HCT116 (cell line): ENCODE measurements at places on chromosomes 2 and 18.

DNA sequence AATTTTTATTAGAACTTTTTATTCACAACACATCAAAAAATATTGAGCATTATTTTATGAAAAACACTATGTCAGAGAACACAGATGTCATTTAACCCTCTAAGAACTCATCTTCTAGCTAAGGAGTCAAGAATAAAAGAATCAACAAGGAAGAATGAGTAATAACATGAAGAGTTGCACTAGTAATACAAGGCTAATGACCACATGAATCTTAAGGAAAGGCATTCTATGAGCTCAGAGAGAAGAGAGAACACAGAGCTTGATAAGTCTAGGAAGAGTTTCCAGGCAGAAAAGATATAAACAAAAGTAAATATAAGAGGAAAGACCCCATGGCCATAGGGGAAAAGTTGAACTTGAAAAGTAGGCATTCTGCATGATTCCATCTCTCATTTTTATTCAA, 166.5 kb downstream of the MAIP1 start:
- DNase-seq, result no peak

- DNase-seq, result no peak
These were observed 95.7 kb upstream of the DOCK10 start for GRCh38 chr2:225137971-225138370.

GRCh38 chr18:75586130-75586889, 158.8 kb upstream of the SMIM21 start:
- DNase-seq, result no peak

- DNase-seq, result no peak
These were observed 73.8 kb upstream of the NABP1 start for GRCh38 chr2:191604154-191604553.

GRCh38 chr18:79921984-79922965, 29.2 kb downstream of the SLC66A2 start:
- no peak for DNase-seq

GRCh38 chr2:118084491-118085089, 3.7 kb upstream of the INSIG2 start:
- DNase-seq, result no peak

GRCh38 chr2:2881499-2881898, 496.1 kb downstream of the EIPR1 start:
- DNase-seq, result no peak

- DNase-seq, result no peak
These were observed 261.2 kb upstream of the FSIP2 start for GRCh38 chr2:185477452-185477851.

- no peak for DNase-seq
These were observed 33.3 kb downstream of the POLR1A start for GRCh38 chr2:86072271-86072858.

- DNase-seq, result no peak
These were observed 81.4 kb downstream of the BCL11A start for GRCh38 chr2:60472041-60472440.

DNA sequence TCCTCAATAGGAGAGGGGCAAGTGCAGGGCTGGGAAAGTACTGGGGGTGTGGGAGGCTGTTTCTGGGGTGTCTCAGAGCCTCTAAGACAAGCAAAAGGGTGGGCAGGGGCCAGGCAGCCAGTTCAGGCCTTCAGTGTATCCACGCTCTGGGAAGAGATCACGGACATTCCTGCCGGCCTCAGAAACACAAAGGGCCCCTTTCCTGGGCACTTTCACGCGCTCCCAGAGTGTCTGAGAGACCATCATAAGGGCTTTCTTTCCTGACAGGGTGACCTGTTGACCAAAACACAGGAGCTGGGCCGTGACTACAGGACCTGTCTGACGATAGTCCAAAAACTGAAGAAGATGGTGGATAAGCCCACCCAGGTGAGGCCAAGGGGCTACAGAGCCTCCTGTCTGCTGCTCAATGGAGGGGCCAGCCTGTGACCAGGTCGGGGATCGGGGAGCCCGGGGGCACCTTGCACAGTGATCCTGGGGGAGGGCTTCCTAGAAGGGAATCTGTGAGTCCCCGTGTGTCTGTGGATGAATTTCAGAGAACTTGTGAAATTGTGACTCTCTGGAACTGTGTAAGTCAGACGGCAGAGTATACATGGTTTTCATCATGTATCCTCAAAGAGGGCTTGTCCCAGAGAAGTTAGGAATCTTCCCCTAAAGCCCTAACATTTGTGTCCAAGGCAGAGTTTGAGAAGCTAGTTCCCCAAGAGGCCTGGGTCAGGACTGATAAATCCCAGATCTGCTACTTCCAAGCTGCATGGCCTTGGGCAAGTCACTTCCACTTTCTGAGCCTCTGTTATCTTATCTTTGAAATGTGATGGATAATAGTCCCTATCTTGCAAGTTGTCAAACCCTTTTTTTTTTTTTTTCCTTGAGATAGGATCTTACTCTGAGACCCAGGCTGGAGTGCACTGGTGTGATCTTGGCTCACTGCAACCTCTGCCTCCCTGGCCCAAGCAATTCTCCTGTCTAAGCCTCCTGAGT, 1.8 kb downstream of the GNLY start:
- DNase-seq, result no peak

- no peak for DNase-seq
These were observed 35.9 kb downstream of the KCNF1 start for GRCh38 chr2:10947446-10948187.

DNA sequence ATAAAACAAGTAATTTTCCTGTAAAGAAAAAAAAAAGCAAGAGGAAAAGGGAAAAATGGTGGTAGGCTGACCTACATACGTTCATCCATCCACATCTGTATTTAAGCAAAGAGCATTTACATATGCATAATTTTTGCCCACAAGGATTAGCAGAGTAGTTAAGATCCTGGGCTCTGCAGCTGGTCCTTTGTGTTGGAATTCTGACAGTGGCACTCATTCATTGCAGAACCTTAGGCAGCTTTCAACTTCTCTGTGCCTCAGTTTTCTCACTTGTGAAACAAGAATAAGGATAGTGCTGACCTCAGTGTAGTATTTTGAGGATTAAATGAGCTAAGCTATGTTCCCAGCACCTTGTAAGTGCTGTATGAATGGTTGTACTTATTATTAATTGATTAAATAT, 211.3 kb downstream of the ARL4C start:
- DNase-seq, result no peak

GRCh38 chr18:67301592-67301991, 214.9 kb downstream of the DSEL start:
- no peak for DNase-seq

GRCh38 chr18:54776282-54776977, 51.8 kb upstream of the RAB27B start:
- DNase-seq, result peak; percentile 95

- DNase-seq, result no peak
These were observed 36.8 kb downstream of the KCTD1 start for GRCh38 chr18:26511339-26512071.

GRCh38 chr2:66239655-66240054, 195.3 kb upstream of the MEIS1 start:
- DNase-seq, result no peak

DNA sequence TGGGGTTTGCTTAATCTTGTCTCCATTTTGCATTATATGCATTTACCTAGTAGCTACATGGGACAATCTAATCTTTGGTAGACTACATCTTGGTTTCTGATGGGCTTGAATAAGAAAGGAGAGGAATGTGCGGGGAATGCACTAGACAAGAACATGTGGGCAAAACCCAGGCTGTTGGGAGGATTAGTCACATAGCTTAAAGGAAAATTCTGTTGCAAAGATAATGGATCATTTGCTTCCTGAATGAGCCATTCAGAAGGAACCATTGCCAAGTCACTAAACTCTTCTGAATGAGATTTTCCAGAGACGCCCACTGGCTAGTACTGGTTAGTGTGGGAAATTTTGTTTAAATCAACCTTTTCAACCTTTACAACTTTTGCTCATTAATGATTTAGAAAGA, 84.8 kb downstream of the OSBPL6 start:
- DNase-seq, result no peak

DNA sequence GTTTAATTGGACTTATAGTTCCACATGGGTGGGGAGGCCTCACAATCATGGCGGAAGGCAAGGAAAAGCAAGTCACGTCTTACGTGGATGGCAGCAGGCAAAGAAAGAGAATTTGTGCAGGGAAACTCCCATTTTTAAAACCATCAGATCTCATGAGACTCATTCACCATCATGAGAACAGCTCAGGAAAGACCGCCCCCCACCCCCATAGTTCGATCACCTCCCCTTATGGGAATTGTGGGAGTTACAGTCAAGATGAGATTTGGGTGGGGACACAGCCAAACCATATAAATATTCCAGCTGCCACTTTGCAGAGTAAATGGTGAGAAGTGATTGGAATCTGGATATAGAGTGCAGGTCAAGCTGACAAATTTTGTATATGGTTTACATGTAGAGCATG, 187.4 kb downstream of the ARL4C start:
- no peak for DNase-seq

DNA sequence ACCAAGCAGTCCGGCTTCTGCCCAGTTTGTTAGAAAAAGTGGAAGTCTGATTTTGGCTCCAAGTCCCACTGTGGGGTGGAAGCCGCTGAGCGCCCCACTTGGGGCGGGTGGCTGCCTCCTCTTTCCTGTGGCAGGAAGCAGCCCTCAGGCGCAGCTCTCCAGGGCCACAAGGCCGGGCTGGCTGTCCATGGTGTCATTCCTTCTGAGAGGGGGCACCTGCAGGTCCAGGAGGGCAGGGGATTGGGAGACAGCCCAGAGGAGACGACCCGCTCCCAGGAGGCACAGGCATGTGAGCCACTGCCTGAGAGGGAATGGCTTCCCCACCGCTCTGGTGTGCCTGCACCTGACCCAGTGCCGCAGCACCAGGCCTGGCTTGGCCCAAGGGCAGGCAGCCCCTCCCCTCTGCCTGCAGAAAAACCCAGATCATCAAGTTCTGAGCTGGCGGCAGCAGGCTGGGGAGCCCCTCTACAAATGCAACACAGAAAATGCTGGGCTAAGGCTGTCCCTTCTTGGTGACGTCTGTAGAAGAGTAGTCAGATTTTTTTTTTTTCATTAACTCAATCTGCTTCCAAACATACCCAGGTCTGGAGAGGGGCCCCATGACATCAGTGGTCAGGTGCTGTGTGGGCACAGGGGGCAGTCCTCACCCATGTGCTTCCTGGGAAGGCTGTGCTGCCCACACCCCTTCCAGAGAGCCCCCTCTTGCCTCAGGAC, 38.4 kb downstream of the HS6ST1 start:
- DNase-seq, result no peak

DNA sequence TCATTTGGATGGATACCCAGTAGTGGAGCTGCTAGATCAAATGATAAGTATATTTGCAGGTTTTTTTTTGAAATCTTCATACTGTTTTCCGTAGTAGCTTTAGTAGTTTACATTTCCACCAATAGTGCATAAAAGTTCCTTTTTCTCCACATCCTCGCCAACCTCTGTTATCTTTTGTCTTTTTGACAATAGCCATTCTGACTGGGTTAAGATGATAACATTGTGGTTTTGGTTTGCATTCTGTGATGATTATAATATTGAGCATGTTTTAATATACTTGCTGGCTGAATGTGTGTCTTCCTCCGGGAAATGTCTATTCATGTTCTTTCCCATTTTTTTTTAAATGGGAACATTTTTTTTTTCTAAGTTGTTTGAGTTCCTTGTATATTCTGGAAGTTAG, 260.0 kb downstream of the GULP1 start:
- no peak for DNase-seq

DNA sequence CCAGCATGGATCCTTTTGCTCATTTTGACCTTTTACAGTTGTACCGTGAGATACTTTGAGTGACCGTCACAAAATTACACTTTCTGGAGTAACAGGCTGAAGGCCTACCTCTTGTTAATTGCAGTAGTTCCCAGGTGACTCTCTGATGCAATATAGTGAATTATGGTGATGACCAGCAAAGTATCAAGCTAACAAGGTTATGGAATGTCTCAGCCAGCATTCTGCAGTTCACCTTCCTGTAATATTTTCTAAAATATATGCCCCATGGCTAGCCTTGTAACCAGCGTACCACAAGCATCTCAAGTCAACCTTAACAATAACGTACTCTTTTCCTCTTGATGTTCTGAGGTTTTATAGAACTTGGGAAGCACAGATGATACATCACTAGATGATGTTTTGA, 234.7 kb downstream of the LTBP1 start:
- no peak for DNase-seq

DNA sequence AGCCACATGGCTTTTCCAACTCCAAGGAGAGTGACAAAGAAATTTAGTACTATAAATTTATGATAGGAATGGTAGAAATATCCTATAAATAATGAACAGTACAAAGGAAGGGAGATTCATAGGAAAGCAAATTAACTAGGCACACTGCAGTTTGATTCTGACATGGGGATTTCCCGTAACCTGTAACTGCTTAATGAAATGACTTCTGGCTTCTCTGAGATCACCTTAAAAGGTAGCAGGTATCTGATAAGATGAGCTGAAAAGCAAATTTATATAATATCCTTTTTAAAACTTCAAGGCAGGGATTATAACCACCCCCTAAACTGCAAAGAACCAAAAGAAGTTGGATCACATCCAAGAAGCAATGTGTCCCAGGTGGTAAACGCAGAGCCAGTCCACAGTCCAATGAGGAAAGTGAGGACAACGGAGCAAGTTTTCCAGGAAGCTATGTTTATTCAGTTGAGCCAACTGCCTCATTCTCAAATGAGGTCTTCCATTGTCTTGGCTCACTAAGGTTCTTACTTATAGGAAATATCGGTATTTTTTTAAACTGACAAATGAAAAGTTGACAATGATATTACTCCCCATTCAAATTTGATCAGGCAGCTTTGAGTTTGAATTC, 43.0 kb downstream of the WIPF1 start:
- DNase-seq, result no peak

DNA sequence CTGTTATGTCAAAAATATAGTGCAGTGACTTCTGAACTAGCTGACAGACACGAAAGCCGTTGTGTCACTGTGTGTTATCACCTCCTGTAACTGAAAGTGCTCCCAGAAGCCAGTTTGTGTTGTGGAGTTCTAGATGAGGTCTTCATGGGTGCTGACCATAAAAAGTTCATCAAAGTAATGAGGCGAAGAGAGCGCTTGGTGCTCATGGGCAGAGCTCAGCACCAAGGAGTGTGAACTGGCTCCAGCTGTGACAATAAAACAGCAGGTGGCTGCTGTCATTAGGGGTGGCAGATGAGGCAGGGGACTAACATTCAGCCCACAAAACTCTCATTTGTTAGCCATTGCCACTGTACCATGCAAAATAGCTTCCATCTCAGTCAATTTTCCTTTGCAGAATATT, 151.1 kb downstream of the ZNF407 start:
- DNase-seq, result no peak

GRCh38 chr2:152555048-152555447, 162.2 kb downstream of the PRPF40A start:
- no peak for DNase-seq

DNA sequence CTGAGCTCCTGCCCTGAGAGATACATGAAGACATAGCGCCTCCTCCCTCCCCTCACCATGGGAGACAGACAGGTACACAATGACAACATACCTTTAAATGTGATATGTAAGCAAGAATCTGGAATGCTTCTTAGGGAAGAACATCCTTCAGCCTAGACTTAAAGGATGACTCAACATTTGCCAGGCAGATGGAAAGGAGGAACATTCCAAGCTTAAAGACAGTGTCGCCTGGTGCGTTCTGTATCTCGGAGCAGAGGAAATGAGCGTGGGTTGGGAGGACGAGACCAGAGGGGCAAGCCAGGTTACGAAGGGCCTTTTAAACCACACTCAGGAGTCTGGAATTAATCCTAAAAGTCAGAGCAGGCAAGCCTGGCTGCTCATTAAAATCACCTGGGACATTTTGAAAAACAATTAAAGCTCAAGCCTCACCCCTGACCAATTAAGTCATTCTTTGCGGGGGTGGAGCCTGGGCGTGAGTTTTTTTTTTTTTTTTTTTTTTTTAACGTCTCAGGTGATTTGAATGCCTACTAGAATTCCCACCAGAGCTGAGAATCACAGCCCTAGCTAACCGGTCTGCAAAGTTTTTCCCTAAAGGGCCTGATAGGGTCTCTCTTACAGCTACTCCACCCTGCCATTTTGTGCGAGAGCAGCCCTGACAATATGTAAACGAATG, 131.2 kb upstream of the SEC11C start:
- peak; percentile 26 for DNase-seq
